ENCODE measurements at places on chromosomes 3 and 15.

DNA sequence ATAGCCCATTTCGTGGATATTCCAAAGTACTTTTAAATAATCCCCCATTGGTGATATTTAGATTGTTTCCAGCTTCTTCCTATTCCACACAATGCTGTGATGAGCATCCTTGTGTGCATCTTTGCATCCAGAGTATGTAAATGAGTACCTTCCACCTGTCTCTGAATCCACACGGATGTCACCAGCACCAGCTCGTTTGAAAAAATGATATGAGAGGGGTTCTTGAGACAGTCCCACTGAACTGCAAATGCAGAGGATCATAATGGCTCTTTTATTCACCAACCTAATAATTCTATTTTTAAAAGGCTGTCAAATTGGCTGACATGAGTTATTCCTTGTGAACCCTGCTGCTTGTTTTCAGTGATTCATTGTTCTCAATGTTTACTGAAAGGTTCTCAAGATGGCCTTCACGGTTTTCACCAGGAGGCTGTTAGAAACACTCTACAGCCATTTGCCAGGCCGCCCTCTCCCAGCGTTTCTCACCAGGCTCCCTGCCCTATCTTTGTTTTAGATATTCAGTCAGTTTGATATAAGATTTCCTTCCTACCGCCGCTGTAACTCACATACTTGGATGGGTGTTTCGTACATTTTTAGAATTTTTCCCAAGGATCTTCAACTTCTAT, 96.7 kb upstream of the PTPRG start:
- DNase-seq = no peak

DNA sequence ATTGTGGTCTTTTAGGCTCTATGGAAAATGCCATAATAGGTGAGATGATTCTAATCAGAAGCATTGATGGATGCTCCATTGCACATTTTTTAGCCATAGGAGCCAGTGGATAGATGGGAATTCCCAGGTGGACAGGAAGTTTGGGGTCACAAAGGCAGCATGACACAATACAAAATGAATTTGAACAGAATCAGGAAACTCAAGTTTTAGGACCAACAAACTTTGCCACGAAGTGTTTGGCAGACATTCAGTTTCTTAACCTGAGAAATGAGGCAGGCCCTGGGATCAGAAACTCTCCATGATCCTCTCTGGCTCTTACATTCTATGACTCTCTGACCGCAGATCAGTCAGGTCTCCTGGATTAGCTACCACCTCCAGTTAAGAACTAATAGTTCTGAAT, 275.4 kb downstream of the TIGIT start:
- DNase-seq = no peak

- no peak for DNase-seq
These were observed 158.9 kb upstream of the CADPS start for GRCh38 chr3:63034101-63034500.

GRCh38 chr15:96416218-96416933, 85.9 kb downstream of the NR2F2 start:
- no peak for DNase-seq

GRCh38 chr15:31004220-31004733, 12.8 kb upstream of the MTMR10 start:
- no peak for DNase-seq

DNA sequence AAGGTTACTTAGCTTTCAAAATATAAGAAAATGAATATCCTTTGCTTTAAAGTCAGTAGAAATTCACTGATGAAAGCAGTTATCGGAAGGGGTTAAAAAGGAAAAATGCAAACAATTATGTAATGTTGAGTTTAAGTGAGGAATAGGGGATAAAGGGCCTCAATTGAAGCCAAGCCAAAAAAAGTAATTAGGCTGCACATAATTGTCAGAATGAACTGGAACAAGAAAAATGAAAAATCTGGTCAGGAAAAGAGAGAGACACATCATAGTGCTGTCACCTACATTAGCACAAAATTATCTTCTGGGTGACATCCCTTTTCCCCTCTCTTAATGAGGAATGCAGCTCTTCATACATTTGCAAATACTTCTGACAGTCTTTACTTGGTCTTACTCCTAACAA, 48.8 kb upstream of the PIK3R4 start:
- DNase-seq = no peak

DNA sequence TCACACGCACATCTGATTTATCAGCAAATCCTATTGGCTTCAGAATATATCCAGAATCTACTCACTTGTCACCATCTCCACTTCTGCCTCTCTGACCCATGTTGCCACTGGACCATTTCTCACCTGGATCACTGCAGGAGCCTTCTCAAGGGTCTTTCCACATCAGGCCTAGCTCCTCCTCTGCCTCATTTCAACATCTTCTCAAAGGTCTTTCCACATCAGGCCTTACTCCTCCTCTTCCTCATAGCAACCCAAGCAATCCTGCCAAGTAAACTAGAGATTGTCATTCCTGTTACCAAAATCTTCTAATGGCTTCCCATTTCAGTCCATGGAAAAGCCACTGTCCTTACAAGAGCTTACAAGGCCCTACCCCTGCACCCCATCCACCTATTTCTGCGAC, 18.0 kb upstream of the DUT start:
- no peak for DNase-seq

- DNase-seq = no peak
These were observed 242.2 kb downstream of the ABHD5 start for GRCh38 chr3:43932921-43933320.

- no peak for DNase-seq
These were observed 1.3 kb downstream of the NGLY1 start for GRCh38 chr3:25781758-25782594.

- no peak for DNase-seq
These were observed 626.5 kb upstream of the DPPA4 start for GRCh38 chr3:109963831-109964230.

DNA sequence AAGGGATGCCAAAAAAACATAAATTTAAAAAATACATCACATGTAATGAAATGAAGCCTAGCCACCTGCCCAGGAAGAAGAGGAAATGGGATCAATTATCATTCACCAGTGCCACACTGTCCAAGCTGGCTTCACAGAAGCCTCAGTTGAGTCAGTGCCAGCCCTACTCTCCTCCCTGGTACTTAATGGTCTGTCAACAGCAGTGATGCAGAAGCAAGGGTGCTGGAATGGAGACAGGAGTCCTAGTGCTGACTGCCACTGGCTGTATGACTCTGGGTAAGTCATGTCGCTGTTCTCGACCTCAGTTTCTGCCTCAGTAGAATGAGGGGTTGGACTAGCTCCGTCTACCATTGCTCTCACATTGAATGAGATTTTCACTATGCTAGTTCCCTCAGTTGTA, 78.5 kb upstream of the LARS2 start:
- no peak for DNase-seq

DNA sequence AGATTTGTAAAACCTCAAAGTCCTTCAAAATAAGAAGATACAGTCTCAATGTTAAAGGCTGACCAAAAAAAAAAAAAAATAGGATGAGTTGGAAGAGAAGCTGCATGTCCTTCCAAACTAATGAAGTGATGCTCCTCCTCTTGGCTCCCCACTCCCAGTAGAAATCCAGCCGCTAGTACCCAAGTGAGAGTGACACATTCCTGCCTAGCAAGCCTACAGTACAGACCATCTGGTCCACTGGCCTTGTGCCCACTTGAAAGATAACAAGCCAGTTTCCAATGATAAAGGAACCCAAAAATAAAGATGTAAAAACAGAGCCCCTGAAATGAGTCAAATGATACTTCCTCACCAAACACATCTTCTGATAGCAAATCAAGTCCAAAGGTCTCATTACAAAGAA, 258.7 kb upstream of the NSMCE3 start:
- no peak for DNase-seq

GRCh38 chr15:80727196-80727595, 32.1 kb downstream of the ABHD17C start:
- DNase-seq = no peak

DNA sequence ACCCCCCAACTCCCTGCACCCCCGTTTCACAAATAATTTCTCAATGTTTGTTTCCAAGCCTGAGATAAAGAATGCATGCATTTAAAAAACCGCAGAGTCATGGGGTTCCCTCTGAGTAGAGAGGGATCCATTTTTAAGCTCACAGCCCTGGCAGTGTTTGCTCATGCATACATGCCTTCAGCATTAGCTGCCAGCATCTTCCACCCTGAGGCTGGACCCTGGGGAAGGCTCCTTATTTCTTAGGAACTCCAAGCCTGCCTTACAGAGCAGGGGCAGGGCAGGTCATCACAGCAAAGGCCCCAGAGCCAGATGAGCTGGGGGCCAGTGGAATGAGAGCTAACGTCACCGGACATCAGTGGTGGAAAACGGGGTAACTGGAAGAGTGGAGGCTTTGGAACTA, 31.3 kb downstream of the TLE3 start:
- no peak for DNase-seq

DNA sequence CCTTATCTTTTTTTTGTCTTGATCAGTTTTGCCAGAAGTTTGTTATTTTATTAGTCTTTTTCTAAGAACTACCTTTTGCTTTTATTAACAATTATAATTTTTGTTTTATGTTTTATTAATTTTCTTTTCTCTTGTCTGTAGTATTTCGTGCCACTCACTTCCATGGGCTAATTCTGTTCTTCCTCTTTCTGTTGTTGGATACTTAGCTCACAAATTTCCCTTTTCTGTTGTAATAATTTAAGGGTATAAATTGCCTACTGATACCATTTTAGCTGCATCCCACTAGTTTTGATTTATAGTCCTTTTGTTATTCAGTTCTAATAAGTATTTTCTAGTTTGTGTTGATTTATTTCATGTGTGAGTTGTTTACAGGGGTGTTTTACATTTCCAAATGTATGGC, 48.6 kb downstream of the SNRK start:
- DNase-seq = no peak

DNA sequence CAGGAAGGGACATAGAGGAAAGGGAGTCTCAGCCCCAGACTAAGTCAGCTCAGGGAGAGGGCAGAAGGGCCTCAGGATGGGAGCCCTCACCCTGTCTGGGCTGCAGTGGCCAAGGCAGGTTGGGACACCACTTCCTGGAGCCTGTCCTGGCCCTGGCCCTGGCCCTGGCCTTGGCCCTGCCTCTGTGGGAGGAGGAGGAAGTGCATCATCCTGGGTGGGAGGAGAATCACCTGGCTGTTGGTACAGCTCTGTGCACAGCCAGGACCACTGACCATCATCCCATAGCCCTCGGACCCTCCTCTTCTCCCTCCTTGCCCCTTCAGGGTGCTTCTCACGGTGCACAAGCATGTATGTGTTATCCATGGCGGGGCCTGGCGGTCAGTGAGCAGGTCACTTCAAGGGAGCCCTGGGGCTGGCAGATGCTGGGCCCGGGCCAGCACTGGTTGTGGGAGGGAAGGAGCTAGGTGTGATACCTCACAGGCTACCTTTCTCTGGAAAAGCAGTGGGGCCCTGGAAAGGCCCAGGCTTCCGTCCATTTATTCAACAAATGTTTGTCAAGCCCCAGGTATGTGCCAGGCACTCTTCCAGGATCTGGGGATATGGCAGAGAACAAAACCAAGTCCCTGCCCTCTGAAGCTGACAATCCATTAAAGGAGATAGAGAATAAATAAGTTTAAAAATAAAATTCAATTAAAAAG, 8.2 kb upstream of the APEH start:
- no peak for DNase-seq

DNA sequence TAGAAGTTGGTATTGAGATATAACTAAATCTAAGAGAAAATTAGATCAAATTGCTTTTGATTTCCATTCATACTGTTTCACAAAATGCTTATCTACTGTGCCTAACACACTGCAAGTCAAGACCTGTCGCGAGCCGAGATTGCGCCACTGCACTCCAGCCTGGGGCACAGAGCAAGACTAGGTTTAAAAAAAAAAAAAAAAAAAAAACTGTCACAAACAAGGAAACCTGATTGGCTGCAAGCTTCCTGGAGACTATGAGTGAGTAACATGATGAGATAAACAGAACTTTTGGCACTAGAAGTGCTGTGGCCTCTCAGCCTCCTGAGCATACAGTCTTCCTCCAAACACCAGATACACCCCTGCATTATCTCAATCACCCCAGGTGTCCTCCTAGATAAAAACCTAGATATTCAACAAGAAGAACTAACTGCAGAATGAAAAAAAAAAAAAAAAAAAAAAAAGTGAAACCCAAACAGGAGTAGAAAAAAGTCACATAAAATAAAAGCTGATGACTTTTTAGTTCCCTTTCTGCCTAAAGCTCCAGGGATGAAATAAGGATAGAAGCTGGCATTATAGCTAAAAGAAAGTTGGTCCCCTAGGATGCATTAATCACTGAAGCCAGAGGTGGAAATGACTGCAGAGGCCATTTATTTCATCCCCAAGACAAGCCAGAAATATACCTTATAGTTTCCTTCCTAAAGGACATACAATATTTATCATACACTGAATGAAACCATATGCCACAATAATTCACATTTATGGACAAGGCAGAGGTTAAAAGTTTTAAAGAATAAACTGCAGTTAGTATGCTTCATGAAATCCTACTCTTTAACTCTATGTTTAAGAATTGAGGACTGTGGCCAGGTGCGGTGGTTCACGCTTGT, 82.4 kb downstream of the P3H2 start:
- DNase-seq = no peak

GRCh38 chr15:61623746-61624145, 394.6 kb upstream of the RORA start:
- no peak for DNase-seq

DNA sequence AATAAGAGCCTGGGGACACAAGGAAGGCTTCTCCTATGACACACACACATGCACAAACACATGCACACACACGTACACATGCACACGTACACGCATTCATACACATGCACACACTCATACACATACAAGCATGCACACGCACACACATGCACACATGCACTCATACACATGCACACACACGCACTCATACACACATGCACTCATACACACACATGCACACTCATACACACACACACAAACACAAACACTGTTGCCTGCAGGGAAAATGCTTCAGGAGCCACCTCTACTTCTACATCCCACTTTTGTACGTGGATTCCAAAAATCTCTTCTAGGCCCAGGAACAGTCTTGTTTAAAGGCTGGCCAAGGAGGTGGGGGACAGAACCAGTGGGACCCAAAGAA, 20.7 kb upstream of the NR2E3 start:
- no peak for DNase-seq

DNA sequence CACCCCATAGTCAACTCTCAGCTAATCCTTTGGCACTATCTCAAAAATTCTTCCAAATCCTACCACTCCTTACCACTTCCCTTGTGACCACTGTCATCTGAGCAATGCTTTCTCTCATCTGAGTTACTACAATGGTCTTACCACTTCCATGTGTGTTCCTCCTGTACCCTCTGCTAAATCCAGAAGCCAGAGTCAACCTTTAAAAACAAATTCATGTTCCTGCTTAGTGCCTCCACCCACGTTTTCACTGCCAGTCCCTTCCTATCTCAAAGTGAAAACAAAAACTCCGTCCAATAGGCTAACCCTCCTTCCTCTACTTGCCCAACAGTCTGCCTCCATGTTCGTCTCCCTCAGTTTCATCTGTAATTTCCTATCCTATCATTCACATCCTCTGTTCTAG, 109.0 kb downstream of the ADAMTS9 start:
- no peak for DNase-seq

GRCh38 chr15:41661518-41662225, 1.5 kb downstream of the MGA start:
- peak; percentile 43 for DNase-seq

Data from stimulated activated CD8-positive, alpha-beta memory T cell treated with anti-CD3 and anti-CD28 coated beads, Interleukin-15, amount 100 ng/mL, for 1 hour (primary cell).